Progenitor cell of endocrine pancreas (in vitro differentiated cells): ENCODE measurements at places on chromosomes 3 and 15.

- no peak for DNase-seq
These were observed 46.6 kb downstream of the FAH start for GRCh38 chr15:80199366-80199765.

DNA sequence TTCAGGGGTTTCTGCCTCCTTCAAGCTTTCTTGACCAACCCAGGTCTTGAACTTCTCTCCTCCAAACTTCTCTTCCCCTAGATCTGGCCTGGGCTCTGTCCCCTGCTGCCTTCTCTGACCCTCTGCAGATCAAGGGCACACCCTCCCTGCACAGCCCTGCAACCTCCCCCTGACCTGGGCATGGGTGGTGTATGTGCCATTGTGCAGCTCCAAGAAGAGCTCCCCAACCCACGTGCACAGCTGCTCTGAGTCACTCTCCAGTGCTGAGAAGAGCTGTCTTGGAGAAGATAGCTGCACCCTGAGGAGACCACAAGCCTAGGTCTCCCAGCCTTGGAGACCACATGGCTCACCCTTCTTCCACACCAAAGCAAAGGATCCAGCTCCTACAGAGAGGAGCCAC, 8.0 kb downstream of the MAN2C1 start:
- no peak for DNase-seq

DNA sequence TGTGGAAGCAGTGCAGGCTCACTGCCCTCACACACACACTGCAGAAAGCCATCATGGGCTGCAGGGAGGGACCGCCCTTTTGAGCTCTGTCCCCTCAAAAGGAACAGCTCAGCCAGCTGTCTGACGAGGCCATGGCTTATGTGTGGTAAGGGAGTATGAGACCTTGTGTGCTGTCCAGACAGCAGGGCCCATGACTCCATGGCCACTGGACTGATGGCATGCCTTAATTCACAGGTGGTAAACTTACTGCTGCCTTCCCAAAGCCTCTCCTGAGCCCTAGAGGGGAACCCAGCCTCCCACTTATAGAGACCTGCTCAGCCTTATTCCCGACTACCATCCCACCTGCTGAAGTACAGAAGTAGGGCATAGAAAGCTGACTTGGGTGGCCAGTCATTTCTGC, 5.6 kb downstream of the FAM240A start:
- DNase-seq, result no peak

- DNase-seq, result peak; percentile 20
These were observed 93.2 kb upstream of the RNF7 start for GRCh38 chr3:141644931-141645330.

- DNase-seq, result no peak
These were observed 7.1 kb upstream of the LXN start for GRCh38 chr3:158679547-158680000.

DNA sequence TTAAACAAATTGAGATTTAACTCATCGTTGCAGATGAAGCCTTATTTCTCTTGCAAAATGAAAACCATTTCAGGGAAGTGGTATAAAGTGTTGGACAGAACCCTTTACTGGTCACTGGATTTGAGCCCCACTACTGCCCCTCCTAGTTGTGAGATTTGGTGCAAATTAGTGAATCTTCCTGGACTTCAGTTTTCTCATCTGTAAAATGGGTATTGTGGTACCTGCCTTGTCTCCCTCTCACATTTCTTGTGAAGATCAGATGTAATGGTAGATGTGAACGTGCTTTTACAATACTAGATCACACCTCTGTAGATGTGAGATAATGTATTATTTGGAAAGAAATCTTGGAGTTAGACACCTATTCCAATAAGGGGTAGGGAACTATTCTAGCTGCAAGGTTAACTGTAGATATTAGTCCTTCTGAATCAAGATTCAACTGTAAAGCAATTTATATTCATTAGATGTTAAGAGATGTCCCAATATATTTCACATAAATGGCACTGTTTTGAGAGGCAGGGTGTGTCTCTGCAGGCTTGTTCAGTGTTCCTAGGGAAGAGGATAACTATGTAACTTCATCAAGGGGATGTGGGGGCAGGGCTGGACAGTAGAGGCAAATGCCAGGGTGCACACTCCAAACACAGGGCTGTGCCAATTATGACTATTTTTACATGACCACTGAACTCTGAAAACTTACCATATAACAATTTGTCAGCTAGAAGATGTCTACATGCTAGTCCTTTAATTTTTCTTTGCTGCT, 112.4 kb upstream of the PFN2 start:
- DNase-seq, result no peak

DNA sequence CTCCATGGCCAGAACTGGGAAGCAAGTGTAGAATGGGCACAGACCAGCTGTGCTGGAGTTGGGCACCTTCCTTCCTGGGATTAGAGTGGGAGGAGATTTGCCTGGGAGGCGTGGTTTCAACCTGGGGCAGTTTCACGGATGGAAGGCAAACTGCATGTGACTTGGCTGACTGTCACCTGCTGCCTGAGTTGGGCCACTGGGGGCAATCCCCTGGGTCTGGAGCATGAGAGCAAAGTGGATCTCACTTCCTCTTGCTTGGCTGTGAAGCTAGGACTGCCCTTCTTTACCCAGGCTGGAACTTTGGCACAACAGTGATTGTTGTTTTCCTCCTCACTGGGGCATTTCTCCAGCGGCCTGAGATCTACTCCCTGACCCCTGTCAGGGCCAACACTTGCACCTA, 1247.0 kb upstream of the EPHA6 start:
- DNase-seq, result no peak

DNA sequence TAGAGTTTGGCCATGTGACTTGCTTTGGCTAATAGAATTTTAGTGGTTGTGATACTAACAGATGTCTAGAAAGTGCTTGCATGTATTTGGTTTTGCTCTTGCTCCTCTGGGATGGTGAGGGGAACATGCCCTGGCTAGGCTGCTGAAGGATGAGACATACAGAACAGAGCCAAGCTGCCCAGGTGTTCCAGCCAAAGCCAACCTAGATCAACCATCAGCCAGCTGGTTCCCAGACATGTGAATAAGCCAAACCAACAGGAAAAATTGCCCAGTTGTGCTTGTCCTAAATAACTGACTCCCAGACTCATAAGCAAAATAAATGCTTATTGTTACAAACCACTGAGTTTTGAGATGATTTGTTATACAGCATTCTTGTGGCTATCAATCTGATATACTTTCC, 292.6 kb downstream of the SUCLG2 start:
- no peak for DNase-seq

GRCh38 chr15:41820791-41821423, 7.0 kb upstream of the JMJD7 start:
- no peak for DNase-seq

DNA sequence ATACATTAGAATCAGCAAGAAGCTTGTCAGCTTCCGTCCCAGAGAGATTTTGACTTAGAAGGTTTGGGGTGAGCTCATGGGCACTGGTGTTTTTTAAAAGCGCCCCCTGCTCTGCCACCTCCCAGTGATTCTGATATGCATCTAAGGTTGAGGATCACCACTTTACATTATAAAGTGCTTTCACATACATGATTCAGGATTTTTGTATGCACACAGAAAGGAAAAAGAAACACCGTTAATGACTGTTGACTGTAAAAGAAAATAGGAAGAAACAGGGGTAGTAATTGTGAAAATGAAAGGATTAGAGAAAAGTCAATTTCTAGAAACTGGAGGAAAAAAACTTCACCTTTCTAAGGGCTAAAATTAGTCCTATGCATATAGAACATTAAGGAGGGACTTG, 104.9 kb upstream of the ZBED2 start:
- no peak for DNase-seq

- no peak for DNase-seq
These were observed 6.0 kb upstream of the GRAMD1C start for GRCh38 chr3:113832477-113833164.

GRCh38 chr15:100030586-100031229, 297.5 kb upstream of the LYSMD4 start:
- DNase-seq, result no peak

DNA sequence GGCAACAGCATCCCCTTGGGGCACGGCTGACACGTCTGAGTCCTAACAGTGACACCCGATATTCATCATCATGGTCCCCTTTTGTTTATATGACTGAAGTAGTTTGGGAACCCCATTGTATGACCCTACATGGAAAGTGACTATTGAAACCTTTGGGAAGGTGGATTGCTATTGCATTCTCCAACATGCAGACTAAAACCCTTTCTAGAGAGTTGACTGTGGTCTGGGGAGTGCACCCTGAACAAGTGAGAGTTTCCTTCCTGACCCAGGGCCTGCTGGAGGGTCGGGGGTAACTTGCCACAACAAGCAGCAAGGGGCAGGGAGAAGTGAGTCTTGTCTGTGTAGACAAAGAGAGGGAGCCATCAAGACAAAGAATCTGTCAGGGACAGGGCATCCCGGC, 54.4 kb downstream of the ISG20 start:
- no peak for DNase-seq

DNA sequence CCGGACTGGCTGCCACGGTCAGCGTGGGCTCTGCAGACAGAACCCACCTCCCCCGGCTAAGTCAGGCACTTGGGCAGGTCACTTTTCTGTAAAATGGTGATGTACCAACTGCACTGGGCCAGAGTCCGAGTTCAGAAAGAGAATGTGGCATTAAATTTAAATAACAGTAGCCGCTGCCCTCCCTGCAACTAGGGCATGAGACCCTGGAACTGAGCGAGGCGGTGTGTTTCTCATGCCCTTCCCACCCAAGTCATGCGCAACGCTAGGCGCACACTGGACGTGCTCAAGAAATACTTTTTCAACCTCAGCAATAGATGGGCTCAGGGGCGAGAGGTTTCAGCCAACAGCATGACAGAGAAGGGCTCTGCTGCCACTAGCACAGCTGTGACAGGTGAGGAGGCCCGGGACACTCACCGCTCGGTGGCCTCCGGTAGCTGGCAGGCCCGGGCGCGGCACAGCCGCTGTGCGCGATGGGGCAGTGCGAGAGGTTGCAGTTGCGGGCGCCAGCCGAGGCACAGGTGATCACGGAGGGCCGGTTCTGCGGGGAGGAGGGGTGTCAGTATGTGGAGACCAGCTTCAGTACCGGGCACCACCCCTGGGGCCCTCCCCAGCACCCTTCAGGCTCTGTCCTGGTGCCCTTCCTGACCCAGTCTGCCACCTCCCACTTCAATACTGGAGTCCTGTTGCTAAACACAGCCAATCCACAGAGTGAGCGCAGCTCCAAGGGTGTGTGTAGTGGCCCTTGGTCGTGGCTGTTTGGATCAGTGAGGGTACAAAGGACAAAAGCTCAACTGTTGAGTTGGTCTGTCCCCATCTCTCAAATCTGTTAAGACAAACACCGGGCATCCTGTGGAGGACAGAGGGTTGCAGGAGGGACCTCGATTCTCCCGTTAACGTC, 84.5 kb downstream of the VGLL4 start:
- DNase-seq, result no peak

- DNase-seq, result no peak
These were observed 281.7 kb downstream of the EFHB start for GRCh38 chr3:19652336-19652735.

GRCh38 chr3:62562017-62562416, 188.7 kb upstream of the FEZF2 start:
- no peak for DNase-seq

DNA sequence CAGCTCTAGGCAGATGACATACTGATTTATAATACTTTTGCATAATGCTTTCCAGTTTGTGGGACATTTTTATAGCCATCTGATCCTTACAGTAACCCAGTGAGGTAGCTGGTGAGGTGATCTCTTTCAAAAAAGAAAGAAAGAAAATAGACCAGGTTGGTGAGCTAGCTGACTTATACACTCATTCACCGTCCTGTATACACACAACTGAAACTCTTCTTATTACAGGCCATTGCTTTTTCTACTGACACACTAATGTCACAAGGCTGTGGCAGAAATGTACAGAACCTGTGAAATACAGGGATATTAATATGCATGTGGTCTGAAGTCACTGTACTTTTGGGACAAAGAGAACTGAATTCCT, 150.2 kb upstream of the BHLHE40 start:
- DNase-seq, result no peak

GRCh38 chr15:43187544-43188155, 2.4 kb downstream of the CCNDBP1 start:
- DNase-seq, result no peak

DNA sequence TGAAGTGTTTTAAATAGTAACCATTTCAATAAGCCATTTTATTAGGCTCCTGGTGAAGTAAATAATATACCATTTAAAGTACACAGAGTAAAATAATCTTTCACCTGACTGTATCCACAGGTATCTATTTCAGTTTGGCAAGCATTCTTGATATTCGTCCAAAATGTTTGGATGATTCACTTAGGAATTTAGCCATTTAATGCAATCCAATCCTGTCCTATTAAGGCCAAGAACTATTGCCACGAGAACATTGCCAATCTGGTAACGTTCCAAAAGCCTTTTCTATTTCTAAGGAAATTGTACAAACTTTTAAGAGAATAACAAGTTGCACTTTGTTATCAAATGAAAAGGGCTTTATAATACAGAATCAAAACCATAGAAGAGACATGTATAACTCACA, 209.8 kb upstream of the THRB start:
- no peak for DNase-seq

DNA sequence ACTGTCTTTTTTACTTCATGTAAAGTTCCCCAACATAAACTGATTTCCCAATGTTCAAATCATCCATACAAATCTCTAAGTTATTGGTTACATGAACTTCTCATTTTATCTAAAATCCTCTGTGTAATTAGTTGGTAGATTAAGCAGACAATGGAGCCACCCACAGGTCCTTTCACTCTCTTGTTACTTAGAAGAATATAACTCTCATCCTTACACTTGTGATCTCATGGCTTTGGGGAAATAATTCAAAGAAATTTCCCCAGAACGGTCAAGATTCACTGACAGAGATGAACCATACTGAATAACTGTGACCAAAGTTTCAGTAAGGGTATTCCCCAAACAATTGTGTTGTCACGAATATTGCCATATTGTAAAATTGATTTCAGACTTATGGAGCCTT, 1102.6 kb upstream of the EPHA6 start:
- no peak for DNase-seq

DNA sequence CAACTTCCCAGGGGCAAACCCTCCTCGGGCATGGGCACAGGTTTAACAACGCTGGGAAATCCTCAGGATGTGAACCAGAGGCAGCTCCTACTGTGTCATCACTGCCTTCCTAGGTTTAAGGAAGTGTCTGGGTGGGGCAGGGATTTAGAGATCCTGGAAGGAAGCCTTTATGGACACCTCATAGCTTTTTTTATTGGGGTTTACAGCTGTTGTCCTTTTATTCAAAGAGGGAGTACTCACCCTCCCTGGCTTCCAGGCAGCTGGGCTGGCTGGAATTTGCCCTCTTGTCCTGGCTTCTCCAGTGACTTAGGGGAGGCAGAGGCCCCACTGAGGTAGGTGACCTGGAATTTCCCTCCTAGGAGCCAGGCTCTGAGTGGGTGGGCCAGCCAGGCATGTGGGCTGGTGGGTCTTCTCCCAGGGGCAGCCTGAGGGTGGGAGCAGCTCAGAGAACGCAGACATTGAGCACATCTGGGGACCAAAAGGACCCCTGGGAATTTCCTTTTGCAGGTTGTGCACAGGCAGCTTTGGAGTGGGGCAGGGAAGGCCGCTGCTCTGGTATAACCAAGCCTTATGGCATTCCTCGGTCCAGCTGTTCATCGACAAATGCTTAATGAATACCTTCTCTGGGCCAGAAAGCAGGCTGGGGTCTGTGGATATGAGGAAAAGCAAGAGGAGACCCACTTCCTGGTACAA, 13.5 kb upstream of the FAM3D start:
- no peak for DNase-seq

- DNase-seq, result no peak
These were observed 26.7 kb upstream of the TMEM158 start for GRCh38 chr3:45252826-45253225.

GRCh38 chr3:17065881-17066280, 181.1 kb downstream of the PLCL2 start:
- DNase-seq, result no peak
